ENCODE measurements at places on chromosomes 12 and 14.

- DNase-seq, result no peak
Observed at GRCh38 chr12:26126340-26127284, 1.8 kb upstream of the BHLHE41 start.

DNA sequence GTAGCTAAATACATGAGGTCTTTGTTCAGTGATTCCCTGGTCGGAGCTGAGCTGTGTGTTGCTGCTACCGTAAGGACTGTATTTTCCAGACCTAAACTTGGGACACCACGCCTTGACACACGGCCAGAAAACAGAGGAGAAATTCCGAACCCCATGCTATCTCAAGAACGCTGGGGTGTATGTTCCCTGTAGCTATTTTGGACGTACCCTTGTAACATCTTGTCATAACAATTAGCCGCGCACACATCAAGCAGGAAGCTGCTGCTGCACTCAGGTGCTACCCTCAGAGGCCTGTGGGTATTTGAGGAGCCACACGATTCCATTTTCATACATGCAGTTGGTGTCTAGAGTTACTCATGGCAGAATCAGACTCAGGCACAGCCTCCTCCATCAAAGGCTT lies 255.0 kb downstream of the TMEM132C start:
- DNase-seq, result no peak

DNA sequence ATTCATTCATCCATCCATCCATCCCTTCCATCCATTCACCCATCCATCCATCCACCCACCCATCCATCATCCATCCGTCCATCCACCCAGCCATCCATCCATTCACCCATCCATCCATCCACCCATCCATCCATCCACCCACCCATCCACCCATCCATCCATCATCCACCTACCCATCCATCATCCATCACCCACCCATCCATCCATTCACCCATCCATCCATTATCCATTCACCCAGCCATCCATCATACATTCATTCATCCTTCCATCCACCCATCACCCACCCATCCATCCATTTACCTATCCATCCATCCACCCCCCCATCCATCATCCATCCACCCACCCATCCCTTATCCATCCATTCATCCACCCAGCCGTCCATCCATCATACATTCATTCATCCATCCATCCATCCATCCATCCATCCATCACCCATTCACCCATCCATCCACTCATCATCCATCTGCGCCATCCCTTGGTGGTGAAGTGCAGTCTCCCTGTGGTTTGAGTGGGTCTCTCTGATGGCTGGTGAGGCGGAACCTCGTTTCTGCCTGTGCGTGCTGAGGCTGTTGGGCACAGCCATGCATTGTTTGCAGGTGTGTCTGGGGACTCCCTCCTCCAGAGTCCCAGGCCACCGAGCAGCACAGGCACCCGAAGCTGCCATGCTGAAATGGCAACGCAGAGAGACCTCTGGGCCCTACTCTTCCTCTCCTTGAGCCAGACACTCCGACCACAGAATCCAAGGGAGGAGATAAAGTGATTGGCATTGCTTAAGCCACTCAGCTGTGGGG lies 22.7 kb downstream of the NOC4L start:
- no peak for DNase-seq

DNA sequence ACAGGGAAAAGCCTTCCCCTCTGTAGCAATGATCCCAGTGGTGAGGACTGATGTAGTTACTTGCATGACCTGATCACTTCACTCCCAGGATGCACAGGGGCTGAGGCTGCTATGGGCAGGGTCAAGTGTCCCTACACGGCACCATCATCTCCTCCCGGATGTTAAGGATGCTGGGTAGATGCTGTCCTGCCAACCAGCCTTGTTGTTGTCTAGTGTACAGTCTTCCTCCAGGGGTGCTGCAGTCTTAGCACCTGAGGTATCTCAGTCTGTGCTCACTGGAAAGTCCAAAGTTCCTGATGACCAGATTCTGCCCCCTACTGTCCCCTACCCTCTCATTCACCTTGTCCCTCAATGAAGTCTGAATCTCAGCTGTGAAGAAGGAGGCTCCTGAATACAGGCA lies 20.1 kb downstream of the CPM start:
- no peak for DNase-seq

DNA sequence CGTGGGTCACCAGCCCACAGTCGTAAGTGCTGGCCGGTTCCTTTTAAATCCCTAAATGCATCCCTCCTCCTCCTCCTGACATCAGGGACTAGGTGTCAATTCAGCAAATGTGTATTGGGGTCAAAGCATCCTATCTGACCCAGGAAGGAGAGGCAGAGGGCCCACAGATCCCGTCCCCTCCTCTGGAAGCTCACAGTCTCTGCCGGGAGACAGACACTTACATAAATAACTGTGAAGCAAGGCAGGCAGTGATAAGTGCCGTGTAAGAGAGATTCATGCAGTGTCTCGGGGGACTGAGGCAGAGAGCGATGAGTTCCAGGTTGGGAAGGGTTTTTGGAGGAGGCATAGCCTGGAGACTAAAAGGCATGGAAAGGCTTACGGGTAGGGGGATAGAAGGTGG lies 44.1 kb downstream of the HRK start:
- DNase-seq, result no peak

DNA sequence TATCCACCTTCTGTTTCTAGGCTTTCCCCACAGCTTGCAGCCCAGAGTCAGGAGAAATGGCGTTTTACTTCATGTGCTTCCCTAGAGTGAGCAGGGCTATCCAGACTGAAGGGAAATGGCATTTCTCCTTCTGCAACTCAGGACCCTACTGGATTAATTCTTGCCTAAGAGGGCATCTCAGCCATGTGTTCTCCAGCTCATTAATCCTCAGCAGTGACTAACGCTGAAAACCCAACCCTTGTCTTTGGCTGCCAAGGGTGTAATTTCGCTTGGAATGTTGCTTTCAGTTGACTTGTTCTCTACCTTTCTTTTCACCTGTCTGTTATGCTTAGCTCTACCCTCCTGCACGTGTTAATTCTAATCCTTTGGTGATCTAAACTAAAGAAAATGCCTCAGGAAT lies 21.0 kb upstream of the EMP1 start:
- DNase-seq, result no peak

DNA sequence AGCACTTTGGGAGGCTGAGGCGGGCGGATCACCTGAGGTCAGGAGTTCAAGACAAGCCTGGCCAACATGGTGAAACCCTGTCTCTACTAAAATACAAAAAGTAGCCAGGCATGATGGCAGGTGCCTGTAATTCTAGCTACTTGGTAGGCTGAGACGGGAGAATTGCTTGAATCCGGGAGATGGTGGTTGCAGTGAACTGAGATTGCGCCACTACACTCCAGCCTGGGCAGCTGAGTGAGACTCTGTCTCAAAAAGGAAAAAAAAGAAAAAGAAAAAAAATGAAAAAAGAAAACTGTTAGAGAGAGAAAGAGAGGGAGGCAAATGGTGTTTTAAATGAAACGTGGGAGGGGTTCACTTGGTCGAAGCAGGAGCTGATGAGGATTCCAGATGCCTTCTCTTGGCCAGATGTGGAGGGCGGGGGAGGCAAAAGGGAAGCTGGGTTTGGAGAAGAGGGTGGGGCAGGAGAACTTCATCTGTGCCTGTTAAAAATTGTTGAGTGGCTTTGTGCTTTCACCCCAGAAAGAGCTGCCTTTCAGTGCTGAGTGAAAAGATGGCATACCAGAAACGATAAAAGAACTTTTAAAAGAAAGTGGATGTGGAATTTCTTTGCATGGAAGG lies 1.1 kb downstream of the EMP1 start:
- no peak for DNase-seq

DNA sequence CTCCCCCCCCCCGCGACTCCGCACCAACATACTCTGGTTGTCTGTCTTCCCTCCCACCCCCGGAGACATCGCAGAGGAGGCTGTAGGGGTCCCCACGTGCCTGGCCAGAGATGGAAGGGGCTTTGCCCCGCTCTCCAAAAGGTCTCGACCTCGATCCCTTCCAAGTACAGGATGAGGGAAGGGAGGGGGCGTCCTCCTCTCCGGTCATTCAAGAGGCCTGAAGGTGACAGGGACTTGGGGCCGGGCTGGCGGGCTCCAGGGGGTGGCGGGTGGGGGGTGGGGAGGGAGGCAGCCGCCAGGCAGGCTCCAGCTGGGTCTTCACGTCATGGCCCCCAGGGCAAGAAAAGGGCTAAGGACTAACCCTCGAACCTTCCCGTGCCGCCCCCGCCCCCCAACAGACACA lies 15.1 kb downstream of the TBX3 start:
- DNase-seq, result no peak

- DNase-seq, result no peak
Observed at GRCh38 chr14:103393676-103394626, 8.7 kb downstream of the MARK3 start.

- DNase-seq, result no peak
Observed at GRCh38 chr14:37599507-37600368, 4.3 kb downstream of the TTC6 start.

- no peak for DNase-seq
Observed at GRCh38 chr12:108299980-108300696, 39.0 kb downstream of the CMKLR1 start.

DNA sequence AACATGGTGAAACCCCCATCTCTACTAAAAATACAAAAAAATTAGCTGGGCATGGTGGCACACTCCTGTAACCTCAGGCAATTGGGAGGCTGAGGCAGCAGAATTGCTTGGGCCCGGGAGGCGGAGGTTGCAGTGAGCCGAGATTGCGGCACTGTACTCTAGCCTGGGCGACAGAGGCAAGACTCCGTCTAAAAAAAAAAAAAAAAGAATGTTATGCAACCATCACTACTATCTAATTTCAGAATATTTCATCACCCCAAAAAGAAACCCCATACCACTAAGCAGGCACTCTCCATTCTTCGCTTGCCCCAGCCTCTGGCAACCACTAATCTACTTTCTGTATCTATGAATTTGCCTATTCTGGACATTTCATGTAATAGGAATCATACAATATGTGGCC lies 68.8 kb upstream of the AMN start:
- DNase-seq, result no peak

- no peak for DNase-seq
Observed at GRCh38 chr12:120757226-120757742, 31.7 kb downstream of the ACADS start.

GRCh38 chr12:33586576-33586975 lies 147.0 kb upstream of the SYT10 start:
- no peak for DNase-seq

DNA sequence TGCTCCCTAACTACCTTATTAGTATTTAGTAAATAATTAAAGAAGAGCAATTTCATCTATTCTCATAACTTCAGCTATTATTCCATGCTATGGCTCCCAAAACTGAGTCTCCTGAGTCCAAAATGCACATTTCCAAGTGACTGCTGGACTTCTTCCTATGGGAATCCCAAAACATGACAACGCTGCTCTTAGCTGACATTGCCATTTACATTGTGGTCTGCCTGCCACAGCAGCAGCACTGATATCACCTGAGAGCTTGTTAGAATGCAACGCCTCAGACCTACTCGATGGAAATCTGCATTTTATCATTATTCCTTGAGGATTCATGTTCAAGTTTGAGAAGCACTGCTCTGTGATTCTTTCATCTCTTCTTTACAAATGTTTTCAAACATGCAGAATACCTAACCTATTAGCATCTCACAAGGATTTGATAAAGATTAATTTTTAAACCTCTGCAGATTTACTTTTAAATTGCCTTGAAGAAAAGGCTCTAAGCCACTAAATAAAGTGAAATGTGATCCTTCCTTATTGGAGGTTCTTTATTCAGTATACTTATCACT lies 77.7 kb downstream of the SEC23A start:
- DNase-seq, result no peak

GRCh38 chr14:39984323-39984722 lies 552.1 kb upstream of the FBXO33 start:
- DNase-seq, result no peak
